ENCODE measurements at places on chromosomes 16 and 17.

GRCh38 chr17:1713878-1714426, 3.8 kb upstream of the TLCD2 start:
- peak; percentile 67 for DNase-seq

GRCh38 chr17:50289278-50289677, 15.0 kb downstream of the TMEM92 start:
- no peak for DNase-seq

DNA sequence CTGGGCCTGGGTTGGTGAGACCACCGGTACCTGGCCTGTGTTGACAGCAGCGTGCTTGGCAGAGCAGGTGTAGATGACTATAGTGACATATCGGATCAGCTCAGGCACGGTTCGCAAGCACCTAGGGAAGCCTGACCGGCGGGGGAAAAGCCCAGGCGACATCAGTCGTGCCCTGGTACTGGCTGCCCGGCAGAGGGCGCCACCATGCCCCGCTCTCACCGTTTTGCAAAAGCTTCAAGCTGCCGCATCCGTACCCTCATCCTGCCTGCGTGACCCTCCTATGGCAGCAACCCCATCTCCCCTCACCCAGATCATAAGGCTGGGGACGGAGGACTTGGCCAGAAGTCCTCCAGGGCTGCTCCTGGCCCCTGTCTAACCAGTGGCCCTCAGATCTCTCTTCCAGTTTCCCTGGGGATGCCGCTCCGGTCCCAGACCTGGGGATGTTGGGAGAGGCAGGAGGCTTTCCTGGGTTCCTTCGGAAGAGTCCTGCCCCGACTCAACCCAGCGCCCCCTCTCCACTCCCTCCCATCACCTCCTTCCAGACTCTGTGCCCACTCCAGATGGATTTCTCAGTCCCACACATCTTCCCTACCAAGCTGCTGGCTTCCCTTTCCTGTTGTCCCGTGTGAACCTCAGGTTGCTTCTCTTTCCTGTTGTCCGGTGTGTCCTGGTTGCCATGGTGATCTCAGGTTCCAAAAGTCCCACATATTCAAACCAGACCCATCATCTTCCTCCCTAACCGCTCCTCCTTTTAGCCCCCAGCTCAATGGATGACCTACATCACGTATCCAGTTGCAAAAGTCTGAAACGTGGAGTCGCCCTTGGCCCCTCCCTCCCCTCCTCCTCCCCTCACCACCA, 13.7 kb downstream of the ALOX12B start:
- peak; percentile 79 for DNase-seq

GRCh38 chr16:13296206-13296605, 394.8 kb downstream of the SHISA9 start:
- no peak for DNase-seq

- no peak for DNase-seq
Measured at GRCh38 chr17:2722611-2723010, 11.0 kb upstream of the CLUH start.
